ENCODE measurements at places on chromosomes 13 and 19. TPM values are rescaled to one million over a fixed set of nuclear protein-coding genes. Genes with fewer than 3 reads are reported as not detected.

- peak; percentile 89 for DNase-seq
Observed at GRCh38 chr13:107379407-107380155, 811.6 kb upstream of the ARGLU1 start.

GRCh38 chr13:20136781-20137703, 23.8 kb downstream of the GJA3 start:
- DNase-seq = no peak

GRCh38 chr19:37074819-37075362, 3.3 kb upstream of the ZNF420 start:
- DNase-seq = no peak

GRCh38 chr13:48299591-48299990, 4.0 kb upstream of the RB1 start:
- no peak for DNase-seq

DNA sequence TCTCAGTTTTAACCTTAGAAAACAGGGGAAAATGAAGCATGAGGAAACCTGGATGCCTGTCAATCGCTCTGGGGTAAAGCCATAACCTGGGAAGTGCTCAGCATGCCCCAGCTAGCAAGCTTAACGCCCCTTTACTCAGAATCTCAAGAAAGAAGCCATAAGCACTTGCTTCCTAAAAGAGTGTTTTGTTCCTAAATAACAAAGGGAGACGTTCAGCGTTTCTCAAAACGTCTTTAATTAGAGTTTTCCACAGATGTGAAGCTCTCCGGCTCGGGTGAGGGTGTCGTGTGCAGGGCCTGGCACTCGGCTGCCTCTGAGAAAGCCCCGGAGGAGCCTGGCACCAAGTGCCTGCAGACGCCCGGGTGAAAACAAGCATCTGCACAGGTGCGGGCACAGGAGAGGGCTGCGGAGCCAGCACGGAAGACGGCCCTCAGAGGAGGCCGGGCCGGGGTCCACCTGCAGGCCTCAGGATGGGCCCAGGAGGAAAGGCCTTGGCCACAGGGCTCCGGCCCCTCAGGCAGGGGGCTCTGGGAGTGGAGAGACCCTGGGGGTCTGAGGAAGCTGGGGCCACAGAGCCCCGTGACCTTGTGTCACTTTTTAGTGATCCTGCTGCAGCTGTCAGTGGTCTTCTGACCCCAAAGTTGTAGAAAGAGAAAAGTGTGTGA, 6.2 kb downstream of the GAS6 start:
- no peak for DNase-seq

GRCh38 chr13:94329754-94330551, 149.5 kb downstream of the DCT start:
- DNase-seq = peak; percentile 98

- DNase-seq = no peak
Observed at GRCh38 chr13:113458253-113459065, 5.2 kb upstream of the ADPRHL1 start.

DNA sequence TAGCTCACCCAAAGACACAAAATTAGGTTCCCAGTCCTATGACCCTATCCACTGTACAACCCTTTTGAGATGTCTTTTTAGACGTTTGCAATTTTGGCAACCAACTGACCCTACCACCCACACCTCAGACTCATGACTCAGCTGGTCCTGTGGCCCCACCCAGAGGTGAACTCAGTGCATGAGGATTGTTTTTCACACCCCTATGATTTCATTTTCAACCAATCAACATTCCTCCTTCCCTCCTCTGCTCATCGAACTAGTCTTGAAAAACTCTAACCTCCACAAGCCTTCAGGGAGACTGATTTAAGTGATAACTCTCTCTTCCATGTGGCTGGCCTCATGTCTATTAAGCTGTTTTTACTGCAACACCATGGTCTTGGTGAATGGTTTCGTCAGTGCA, 350.7 kb downstream of the UQCRFS1 start:
- peak; percentile 6 for DNase-seq

- no peak for DNase-seq
Observed at GRCh38 chr19:8675066-8675465, 23.5 kb downstream of the ACTL9 start.

DNA sequence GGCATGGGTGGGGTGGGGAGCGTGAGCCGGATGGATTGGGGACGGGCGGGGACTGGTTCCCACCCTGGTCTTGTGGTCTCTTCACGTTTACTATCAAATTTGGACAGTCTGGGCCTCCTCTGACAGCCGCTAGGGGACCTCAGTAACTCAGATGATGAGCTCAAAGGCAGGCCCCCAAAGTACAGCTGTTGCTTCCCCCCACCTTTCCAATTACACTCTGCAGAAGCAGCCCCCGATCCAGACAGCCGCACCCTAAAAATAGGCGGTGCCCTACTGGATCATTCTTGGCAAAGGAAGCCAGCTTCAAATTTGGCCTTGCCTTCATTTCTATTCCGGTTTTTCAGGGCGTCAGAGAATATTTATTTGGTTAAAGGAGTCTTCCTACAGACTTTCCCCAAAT, 1.9 kb upstream of the FOXO1 start:
- no peak for DNase-seq

DNA sequence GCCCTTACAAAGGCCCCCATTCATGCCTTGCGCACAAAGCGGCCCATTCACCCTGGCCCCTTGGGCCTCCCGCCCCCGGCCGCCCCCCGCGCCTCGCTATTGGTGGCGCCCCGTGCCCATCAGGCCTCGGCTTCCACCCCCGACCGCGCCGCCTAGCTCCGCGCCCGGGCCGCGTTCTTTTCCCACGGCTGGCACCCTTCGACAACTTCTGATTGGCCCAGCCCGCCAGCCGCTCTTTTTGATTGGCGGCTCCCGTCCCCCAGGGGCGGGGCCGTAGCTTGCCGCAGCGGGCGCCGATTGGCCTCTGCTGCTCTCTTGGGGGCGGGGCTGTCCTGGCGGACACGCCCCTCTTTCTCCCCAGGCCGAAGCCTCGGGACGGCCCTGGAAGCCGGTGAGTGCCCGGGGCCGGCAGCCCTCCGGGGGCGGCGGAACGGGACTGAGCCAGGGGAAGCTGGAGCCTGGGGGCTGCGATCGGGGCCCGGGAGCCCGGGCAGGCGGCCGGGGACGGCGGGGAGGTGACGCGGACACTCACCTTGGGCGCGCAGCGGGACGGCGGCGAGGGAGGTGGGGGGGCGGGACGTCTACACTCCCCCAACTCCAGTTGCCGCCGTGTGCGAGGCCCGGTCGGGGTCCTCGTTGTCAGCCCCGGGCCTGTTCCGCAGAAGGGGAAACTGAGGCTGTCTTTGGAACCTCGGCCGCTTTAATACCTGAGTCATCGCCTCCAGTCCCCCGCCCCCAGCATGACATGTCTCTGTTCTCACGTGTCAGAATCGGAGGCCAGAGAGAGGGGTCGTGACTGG, at the start of gene MYH14:
Gene MYH14 (plus strand): TSS at position 342 of the 800 bp plus-strand sequence. CDS start 6,744 bp downstream, outside the sequence.
- DNase-seq = peak; percentile 9

Gene TUBGCP3
- total RNA-seq = 18.7 TPM

Gene CCDC194
- 0.20 TPM for total RNA-seq

Gene SLITRK6
- total RNA-seq = 0.17 TPM

Gene CYP2A6
- total RNA-seq = not detected

Gene NLRP5
- not detected for total RNA-seq

Gene GGN
- total RNA-seq = 1.7 TPM

Measured in renal cortical epithelial cell (primary cell).